ENCODE measurements at places on chromosomes 7 and 10.

DNA sequence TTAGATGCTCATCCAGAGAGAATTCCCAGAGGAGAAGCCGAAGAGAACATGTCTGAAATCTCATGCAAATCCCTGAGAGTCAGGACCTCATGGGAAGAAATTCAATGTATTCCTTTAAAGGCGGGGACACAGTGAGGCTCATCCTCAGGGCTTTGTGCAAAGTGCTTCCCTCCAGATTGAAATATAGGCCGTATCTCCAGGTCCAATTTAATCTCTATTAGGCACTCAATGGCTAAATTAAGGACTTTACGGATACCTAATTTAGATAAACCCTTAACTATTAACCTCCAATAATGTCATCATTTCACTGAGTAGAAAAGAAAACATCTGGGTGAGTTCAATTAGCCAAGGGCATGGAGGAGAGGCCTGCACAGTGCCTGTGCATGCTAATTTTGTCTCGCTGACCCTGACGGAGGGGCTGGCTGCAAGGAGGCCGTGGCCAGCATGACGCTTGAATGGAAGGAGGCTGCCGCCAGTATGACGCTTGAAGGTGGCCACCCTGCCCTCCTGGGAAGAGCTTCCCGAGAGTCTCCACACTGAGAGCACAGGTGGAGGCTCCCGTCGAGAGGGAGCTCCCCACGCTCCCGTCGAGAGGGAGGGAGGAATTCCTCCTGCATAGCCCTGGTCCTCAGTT, 287.6 kb downstream of the ADARB2 start:
- no peak for DNase-seq

- DNase-seq = peak; percentile 75
Measured at GRCh38 chr10:87973635-87974034, 110.2 kb downstream of the PTEN start.

- DNase-seq = no peak
Measured at GRCh38 chr7:115822801-115823200, 207.8 kb downstream of the TFEC start.

GRCh38 chr7:127557803-127558202, 27.6 kb downstream of the GCC1 start:
- no peak for DNase-seq

GRCh38 chr10:5574642-5575131, 49.9 kb downstream of the CALML3 start:
- no peak for DNase-seq

DNA sequence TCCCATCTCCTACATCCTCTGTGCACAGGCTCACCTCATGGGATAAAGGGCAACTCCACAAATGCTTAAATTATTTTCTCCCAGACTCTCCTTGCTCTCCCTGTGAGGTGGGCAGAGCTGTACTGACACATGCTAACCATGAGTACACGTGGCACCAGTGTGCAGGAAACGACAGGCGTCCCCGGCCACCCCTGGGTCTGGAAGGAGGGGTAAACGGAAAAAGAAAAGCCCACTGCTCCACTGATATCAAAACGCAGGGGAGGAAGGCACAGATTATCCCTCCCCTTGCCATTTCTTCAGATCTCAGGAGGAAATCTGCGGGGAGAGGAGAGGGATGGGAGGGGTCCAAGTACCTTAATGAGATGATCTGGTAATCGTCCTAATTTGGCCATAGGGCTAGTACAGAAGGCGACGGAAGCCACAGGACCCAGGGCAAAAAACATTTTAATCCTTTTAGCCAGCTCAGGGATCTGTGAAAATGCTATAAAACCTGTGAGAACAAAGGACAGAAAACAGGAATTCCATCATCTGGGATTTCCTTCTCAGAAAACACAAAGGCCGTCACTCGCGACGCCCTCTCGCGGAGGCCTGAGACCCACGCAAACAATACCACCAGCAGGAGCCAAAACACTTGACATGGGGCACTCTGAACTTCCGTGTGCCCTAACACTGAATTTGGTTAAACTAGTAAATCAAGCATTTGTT, 17.8 kb upstream of the CH25H start:
- no peak for DNase-seq

DNA sequence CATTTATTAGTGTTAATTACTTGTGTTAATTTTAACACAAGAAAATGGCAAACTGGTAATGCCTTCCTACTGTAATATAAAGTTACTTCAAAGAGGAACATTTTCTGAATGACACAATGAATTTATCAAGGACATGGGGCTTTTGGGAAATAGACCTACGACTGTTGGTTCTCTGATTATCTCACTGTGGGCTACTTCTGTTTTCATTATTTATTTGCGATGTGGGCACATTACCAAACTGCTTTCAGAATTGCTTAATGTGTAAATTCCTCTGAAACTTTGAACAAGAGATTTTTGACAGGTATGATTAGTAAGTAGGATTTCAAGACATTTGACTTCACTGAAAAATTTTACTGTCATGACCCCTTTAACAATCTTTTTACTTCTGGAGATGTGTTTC, 535.6 kb downstream of the CNTNAP2 start:
- DNase-seq = no peak

GRCh38 chr10:130020651-130021382, 56.7 kb upstream of the EBF3 start:
- DNase-seq = peak; percentile 3

- no peak for DNase-seq
Measured at GRCh38 chr7:37432281-37432920, 16.3 kb downstream of the ELMO1 start.

- no peak for DNase-seq
Measured at GRCh38 chr10:129842031-129842430, 122.0 kb downstream of the EBF3 start.

GRCh38 chr10:98028168-98028770, 2.2 kb downstream of the CRTAC1 start:
- DNase-seq = peak; percentile 50

DNA sequence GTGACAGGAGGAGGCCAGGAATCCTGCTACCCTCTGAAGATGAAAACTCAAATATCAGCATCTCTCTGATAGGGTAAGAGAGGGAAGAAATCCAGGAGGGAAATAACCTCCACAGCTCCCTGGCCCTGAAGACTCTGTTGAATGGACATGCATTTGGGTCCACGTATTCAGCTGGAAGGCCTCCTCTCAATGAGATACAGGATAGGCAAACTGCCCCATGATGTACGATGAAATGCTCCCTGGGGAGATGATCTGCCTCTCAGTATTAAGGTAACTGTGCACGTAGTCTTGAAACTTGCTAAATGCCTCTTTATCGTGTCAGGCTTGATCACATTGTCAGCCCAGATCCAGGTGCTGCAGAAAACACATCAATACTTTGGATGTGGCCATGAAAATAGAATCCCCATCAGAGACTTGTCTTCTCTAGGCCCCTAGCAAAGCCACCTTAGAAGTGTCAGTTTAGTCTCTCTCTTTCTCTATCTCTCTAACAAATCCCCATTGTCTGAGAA, 384.0 kb downstream of the KCNMA1 start:
- DNase-seq = no peak

GRCh38 chr7:138407792-138408191, 52.3 kb upstream of the TRIM24 start:
- DNase-seq = no peak

- DNase-seq = no peak
Measured at GRCh38 chr7:732094-732541, 5.0 kb upstream of the PRKAR1B start.

DNA sequence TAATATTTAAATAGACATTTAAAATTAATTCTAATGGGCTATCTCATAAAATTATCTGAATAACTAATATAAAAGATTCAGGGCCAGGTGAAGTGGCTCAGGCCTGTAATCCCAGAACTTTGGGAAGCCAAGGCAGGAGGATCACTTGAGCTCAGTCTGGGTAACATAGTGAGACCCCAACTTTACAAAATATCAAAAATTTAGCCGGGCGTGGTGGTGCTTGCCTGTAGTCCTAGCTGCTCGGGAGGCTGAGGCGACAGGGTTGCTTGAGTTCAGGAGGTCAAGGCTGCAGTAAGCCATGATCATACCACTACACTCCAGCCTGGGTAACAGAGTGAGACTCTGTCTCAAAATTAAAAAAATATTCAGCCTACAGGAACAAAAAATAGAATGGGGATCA, 12.5 kb downstream of the NOBOX start:
- no peak for DNase-seq

DNA sequence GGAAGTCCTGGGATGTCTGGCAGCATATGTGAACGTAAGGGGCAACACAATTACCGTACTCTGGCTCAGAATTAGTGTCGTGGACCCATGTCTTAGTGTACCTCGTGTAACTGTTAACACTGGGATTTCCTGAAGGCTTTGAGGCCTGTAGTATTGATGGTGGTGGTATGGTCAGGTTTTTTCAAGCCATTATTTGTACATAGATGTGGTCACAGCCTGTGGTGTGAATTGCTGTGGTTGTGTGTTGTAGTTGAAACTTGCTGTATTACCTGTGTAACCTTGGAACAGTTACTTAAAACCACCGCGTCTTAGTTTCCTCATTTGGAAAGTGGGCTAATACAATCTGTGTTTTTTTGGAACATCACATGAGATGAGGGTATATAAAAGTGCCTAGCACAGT, 5.3 kb downstream of the EXOC4 start:
- no peak for DNase-seq

- no peak for DNase-seq
Measured at GRCh38 chr7:1231214-1232102, 1.2 kb upstream of the UNCX start.

- no peak for DNase-seq
Measured at GRCh38 chr10:103280506-103280905, 3.6 kb downstream of the INA start.

DNA sequence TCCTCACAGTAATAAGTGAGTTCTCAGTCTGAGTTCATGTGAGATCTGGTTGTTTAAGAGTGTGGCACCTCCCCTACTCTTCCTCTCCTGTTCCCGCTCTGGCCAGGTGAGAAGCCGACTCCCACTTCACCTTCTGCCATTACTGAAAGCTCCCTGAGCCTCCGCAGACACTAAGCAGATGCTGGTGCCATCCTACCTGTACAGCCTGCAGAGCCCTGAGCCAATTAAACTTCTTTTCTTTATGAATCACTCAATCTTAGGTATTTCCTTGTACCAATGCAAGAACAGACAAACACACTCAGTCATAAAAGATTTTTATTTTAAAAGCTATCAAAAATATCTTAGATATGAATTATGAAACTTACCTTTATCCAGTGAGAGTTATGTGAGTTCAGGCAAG, 39.5 kb upstream of the PFKP start:
- no peak for DNase-seq

DNA sequence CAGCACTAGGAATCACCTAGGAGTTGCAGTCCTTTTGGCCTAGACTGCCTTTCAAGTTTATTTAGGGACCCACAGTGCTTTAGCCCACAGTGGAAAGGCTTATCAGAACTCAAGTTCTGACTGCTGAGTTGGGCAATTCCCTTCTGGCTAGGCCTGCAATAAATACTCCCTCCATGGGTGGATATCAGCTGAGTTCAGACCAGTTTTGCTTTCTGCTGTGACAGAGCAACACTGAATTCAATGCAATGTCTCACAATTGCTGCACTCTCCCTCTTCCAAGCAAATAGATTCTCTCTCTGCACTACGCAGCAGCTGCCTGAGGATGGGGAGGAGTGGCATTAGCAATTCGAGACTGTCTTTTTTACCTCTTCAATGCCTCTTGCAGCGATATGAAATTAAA, 1153.3 kb downstream of the SORCS1 start:
- no peak for DNase-seq

- DNase-seq = no peak
Measured at GRCh38 chr10:16765509-16766375, 51.5 kb downstream of the RSU1 start.

DNA sequence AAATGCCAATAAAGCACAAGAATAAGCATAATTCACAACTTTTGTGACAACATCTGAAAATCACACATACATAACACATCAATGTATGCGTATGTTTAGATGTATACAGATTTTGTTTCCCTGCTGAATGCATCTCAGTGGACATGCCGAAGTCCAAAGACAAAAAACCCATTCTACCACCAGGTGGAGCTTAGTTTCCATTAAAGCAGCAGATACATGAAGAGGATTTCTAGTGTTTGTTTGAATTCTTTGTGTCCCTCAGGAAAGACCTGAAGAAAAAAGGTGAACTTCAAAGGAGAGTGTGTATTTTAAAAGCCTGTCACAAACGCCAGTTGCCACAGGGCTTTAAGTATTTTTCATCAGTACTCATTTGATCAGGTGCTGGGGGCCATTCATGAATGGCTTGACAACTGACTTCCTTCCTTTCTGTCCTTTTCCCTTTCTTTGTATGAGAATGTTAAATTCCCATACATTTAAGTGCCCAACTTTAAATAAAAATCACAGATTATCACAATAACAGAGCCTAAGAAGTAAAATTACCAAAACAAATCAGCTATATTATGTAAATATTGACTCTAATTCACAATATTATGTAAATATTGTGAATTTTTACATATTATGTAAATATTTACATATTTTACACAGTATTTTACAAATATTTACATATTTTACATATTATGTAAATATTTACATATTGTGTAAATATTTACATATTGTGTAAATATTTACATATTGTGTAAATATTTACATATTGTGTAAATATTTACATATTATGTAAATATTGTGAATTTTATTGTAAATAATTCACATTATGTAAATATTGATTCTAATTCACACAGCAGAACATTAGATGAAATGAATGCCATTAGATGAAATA, 343.0 kb downstream of the CRPPA start:
- DNase-seq = peak; percentile 60

- peak; percentile 73 for DNase-seq
Measured at GRCh38 chr7:80218723-80219122, 84.1 kb downstream of the GNAI1 start.

DNA sequence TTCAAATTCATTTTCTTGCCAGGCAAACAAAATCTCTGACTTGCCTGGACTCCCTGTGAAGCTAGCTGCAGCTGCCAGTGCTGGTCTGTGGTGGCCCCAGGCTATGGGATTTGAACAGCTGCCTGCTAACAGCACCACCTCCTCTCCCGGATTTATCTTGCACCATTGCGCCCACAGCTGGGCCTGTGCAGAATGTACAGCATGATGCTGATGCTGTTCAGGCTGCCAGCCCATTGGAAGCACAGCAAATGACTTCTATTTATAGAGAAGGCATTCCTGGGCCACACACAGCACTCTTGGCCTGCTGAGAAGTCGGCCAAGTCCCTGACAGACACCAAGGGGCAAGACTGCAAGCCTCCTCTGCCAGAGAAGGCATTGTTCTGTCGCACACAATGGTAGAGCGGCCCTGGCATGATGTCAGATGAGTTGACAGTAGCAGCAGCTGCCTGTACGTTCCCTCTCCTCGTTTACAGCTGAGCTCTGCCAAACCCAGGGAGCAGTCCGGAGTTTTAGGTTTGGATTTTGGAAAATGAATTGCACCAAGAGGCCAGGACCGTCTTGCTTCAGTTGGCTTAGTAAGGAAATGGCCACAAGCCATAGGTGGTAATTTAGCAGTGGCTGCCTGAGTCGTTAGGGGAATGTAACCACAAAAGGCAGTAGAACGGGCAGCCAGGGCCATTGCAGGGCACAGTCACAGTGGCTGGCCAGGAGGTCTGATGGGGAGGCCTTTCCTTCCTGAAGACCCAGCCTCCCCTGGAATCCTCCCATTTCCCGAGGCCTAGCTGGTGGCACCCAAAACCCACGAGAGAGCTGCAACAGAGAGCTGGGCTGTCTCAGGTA, 38.5 kb downstream of the MTURN start:
- DNase-seq = peak; percentile 99

- no peak for DNase-seq
Measured at GRCh38 chr7:110801502-110801901, 289.4 kb upstream of the LRRN3 start.

GRCh38 chr7:66542049-66542448, 86.6 kb upstream of the KCTD7 start:
- DNase-seq = no peak

- no peak for DNase-seq
Measured at GRCh38 chr10:101597091-101597900, 9.2 kb downstream of the DPCD start.
